ENCODE measurements at places on chromosomes 16 and 17.

- no peak for DNase-seq
These were observed 12.5 kb downstream of the RGS11 start for GRCh38 chr16:263182-263774.

DNA sequence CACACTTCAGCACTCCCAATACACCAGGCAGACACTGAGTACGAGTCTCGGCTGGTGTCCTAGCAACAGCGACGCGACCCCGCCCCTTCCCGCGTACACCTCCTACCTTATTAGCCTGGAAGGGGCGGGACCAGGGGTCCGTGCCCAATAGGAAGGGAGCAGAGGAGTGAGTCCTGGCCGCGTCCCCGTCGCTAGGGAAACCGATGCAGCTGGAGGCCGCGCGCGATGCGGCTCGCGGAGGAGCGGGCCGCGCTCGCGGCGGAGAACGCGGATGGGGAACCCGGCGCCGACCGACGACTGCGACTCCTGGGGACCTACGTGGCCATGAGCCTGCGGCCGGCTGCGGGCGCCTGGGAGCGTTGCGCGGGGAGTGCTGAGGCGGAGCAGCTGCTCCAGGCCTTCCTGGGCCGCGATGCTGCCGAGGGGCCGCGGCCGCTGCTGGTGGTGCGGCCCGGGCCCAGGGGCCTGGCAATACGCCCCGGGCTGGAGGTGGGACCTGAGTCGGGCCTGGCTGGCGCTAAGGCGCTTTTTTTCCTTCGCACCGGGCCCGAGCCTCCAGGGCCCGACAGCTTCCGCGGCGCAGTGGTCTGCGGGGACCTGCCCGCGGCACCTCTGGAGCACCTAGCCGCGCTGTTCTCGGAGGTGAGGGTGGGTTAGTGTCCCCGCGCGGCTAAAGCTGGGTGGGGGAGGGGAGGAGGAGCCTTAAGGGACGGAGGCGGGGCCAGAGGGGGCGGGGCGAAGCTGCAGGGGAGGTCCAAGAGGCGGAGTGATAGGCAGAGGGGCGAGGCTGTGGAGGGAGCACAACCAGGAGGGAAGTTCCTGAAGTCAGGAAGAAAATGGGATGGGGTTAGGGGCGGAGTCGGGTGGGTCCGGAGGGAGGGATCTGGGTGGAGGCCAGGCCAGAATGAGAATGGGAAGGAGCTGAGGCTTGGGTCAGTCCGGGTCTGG, at the start of gene DNAH9:
TSS of gene DNAH9 (plus strand) at position 197 of the 948 bp plus-strand sequence. CDS start at position 226, 29 bp downstream.
- peak; percentile 55 for DNase-seq

- no peak for DNase-seq
These were observed 41.0 kb downstream of the USP22 start for GRCh38 chr17:21001813-21002221.

DNA sequence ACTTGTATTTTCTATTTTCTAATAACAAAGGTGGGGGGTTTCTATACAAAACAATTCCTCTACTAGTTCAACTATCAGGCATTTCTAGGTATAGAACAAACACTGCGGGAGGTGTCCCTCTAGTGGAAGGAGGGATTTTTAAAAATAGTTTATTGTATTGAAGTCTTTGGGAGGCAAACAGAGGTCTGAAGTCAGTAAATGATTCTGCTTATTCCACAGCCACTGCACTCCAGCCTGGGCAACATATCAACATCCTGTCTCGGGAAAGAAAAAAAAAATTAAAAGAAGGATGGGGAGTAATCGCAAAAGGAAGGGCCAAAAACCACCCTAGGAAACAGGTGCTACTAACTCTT, 648 bp upstream of the ERCC4 start:
- DNase-seq, result no peak

DNA sequence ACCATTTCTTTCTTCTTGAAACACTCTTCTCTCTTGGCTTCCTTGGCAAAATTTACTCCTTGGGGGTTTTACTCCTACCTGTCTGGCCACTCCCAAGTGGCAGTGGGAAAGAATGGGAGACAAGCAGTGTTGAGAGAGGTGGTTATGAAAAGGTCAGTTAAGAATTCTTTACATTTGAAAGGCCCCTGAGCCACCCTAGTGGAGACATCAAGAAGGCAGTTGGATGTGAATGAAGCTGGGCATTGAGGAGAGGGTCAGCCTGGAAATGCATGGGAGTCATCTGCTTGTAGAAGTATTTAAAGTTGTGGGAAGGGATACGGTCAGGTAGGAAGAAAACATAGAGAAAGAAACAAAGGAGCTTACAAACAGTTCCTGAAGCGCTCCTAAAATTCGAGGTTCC, 42.3 kb upstream of the CCNF start:
- DNase-seq, result no peak

- no peak for DNase-seq
These were observed 21.3 kb downstream of the CIBAR2 start for GRCh38 chr16:85090873-85091521.

GRCh38 chr16:58654560-58655214, 25.1 kb upstream of the CNOT1 start:
- DNase-seq, result no peak

GRCh38 chr16:8953064-8953463, 10.6 kb downstream of the USP7 start:
- no peak for DNase-seq

DNA sequence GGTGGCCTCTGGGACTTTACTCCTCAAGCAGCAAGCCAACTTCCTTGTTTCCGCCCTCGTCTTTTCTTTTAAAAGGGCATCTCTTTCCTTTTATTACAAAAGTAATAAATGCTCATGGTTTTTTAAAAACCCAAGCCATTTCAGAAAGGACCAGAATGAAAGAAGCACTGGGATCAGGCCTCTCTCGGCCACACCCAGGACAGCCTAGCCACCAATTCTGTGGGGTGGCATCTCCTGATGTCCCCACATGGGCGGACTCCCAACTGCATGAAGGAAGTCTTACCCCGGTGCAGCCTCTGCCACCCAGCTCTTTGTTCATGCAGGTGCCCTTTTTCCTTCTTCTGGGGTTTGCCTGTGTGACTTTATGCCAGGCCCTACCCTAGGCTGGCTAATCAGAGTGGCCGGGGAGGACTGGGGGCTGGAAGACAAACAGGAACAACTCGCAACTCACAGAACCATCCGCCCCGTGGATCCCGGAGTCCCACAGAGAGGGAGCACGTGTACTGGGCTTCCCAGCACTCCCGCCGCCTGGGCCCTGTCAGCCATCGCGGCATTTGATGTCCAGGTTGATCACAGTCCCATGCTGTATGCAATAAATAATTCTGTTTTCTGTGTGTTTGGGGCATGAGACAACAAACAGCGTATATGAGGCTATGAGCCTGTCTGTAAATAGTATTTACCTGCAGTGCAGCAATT, 2.6 kb upstream of the RASD1 start:
- DNase-seq, result no peak

DNA sequence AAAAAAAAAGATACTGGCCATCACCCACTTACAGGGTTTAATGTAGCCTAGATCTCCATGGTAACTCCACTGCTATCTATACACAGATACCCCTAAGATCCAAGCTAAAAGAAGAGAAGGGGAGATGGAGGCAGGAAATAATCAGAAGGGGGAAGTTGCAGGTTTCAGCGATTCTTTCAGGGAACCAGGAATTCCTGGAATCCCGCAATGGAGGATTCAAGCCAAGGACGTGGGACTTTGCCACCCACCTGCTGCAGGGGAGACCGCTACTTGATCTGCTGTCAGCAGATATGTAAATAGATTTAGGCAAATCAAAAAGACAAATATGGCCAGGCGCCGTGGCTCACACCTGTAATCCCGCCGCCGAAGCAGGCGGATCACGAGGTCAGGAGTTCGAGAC, 121.1 kb downstream of the AIPL1 start:
- no peak for DNase-seq

DNA sequence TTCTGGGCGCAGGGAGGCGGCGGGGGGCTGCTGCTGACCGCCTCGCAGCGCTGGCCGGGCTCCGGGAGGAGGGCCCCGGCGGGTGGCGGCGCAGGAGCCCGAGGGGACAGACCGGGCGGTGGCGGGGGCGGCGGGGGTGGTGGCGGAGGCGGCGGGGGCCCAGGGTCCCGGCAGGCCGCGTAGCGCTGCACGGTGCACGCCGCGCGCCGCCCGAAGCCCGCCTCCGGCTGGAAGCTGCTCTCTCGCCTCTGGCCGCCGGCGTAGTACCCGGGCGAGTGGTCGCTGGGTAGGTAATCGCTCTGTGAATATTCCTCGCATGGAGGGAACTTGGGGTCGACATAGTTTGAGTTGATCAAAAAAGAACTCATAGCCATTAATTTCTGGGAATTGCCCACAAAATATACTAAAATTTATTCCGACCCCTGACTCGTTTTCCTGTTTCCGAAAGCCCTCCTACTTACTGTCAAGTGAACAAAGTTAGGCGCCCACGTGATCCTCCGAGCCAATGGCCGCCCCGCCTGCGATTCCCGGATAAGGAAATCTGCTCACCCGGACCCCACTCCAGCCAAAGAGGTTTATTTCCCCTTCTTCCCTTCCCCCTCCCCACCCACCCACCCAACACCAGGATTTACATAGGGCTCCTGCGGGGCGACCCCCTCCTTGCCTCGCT, at the start of gene HOXB4:
TSS of gene HOXB4 (minus strand) at position 405 of the 670 bp plus-strand sequence. CDS start at position 374, 31 bp downstream.
- DNase-seq, result no peak

- DNase-seq, result no peak
These were observed 10.3 kb upstream of the MED13 start for GRCh38 chr17:62075308-62075815.

DNA sequence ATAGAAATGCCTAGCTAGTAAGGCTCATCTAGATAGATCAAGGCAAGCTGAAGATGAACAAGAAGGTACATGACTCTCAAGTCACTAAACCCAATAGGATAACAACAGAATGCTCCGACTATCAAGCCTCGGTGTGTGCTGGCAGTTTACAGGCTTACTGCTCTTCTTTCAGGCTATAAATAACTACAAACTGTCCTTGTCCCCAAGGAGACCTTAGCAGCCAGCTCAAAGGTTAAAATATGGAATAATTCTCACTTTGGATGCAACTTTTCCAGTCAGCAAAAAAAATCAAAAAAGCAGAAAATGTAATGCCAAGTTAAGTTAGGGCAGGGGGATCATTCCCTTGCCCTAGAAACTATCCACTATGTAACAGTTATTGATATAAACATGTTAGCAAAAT, 44.6 kb downstream of the SPOP start:
- no peak for DNase-seq

DNA sequence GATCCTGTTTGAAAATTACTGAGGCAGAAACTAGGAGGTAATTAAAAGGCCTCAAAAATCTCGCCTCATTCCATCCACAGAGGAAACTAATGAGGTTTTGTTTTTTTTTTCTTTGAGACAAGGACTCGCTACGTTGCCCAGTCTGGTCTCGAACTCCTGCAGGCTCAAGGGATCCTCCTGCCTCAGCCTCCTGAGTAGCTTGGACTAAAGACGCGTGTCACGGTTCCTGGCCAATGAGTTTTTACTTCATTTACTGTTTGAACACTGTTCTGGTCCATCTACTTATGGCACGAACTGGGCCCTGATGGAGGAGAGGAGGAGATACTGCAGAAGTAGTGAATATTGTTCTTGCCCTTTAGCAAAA, 600 bp upstream of the BLTP2 start:
- DNase-seq, result no peak

DNA sequence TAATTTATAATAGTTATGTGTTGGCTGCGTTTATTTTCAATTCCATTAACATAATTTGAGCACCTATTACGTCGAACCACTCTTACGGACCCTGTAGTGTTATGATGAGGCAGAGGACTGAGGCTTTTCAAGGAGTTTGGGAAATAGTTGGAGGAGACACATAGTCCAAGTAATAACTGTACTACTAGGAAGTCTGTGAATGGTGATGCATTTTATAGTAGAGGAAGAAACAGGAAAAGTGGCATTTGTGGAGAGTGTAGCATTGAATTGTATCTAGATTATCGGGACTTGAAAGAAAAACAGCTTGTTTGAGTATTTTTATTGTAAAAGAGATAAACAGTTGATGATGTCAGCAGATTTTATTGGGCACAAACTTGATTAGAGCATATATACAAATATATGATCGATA, 1.7 kb downstream of the NFATC3 start:
- no peak for DNase-seq

DNA sequence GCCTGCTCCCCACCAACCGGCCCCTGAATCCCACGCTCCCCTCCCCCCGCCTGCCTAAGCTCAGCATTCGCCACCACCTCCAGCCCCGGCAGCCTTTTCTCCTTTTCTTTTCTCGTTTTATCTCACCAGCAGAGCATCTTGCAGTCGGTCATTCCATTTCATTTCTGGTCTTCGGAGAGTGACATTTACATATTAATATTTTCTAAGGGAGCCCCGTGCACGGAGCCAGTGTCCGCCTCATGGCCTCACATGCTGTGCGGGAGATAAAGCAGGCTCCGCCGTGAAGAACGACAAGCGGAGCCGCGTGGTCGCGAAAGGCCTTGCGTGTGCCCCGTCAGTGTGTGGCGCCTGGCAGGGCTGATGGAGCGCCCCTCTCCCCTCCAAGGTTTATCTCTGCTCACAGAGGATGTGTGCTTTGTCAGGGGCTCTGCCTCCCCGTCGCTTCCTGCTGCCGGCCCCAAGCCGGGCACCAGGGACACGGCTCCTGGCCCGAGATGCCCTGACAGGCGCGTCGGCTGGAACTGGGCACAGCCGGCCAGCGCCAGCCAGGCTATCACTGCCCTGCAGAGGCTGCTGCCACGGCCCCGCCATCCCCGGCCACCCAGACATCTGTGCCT, 95.5 kb upstream of the GSE1 start:
- no peak for DNase-seq

DNA sequence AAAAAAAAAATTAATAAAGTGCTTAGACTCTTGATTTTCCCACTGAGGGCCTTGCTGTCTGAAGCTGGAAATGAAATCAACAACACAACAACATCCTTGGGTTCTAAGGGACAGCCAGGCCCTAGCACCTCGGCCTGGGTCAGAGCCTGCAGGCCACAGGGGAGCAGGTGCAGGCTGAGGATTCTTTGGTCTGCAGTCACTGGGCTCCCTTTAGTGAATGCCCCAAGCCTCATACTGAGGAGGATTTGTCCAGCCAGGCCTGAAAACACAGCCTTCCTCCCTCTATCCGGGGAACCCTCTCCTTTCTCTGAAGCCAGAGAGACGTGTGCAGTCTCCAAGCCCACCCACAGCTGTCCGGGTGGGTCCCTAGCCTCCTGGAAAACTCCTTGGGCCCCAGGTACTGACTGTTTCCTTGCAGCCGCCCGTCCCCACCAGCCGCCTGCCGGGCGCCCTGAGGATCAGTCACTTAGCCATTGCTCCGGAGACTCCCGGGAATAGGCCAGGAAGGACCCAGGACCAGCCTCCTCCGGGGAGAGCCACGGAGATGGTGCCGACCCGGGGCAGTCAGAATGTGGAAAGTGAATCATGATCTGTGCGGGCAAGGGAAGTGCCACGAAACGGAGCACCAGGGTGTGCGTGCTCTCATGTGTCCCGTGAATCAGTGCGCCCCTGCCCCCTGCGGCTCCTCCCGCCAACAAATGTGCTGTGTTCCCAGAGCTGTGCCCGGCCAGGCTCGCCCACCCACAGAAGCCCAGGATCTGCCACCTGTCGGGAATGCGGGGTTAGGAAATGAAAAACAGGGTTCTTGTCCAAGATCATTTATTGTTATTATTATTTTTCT, 91.0 kb downstream of the RTN4RL1 start:
- DNase-seq, result no peak

GRCh38 chr17:49198211-49198610, 12.2 kb downstream of the GNGT2 start:
- no peak for DNase-seq

GRCh38 chr17:31780483-31780882, 78.6 kb downstream of the COPRS start:
- no peak for DNase-seq

All from epithelial cell of prostate (primary cell).